ENCODE measurements at places on chromosomes 1 and 21. TPM values are rescaled to one million over a fixed set of nuclear protein-coding genes. Genes with fewer than 3 reads are reported as not detected.

GRCh38 chr1:27109103-27109822, 45.7 kb downstream of the SLC9A1 start:
- DNase-seq, result no peak

Gene OBSCN
- 7.5 TPM for total RNA-seq

Gene CFHR4
- not detected for total RNA-seq

DNA sequence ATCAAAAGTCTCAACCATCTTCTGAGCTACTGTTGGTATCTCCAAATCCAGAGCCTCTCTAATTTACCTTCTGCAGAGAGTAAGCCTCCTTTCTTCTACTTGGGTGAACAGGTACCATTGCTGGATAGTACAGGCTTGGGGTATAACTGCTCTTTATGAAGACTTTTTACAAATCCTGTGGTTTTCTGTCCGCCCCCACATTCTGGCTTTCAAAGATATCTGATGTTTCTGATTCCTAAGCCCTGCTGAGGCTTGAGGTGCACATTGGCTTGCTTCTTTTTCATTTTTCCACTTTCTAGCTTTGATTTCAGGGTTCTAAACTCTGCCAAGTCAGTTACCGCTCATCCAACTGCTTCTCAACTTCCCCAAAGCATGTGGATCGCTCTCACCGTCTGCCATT, 37.1 kb downstream of the TENT5C start:
- no peak for DNase-seq

GRCh38 chr1:88892357-88892877, 1.1 kb upstream of the GTF2B start:
- DNase-seq, result no peak

Gene COL9A2
- 0.96 TPM for total RNA-seq

- DNase-seq, result no peak
Observed at GRCh38 chr1:150156868-150157603, 7.3 kb downstream of the PLEKHO1 start.

DNA sequence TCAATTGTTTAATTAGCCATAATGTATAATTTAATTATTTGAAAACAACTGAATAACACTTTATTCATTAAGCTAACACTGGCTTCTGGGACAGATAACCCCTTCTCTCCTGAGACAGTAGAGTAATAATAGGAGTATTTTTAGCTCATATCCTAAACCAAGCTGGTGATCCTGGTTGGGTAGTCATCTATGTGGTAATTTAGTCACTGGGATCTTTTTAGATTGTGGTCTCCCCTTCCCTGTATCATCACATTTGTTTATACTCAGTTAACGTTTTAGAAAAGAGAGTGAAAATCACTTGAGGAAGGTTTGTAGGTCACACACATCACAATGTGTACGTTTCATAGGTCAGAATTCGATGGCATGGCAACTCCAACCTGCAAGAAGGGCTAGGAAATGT, 1356.6 kb upstream of the ADGRL2 start:
- no peak for DNase-seq

GRCh38 chr1:15542388-15543250, 16.0 kb downstream of the DNAJC16 start:
- no peak for DNase-seq

GRCh38 chr1:145795257-145795881, 28.5 kb downstream of the RNF115 start:
- no peak for DNase-seq

All from activated T-cell treated with anti-CD3 and anti-CD28 coated beads, Interleukin-2, amount 50 U/mL, for 4 hours (primary cell).